ENCODE measurements at places on chromosomes 2 and 18.

GRCh38 chr18:10948421-10948820, 200.9 kb downstream of the PIEZO2 start:
- DNase-seq, result no peak

GRCh38 chr2:3253913-3254441, 123.6 kb downstream of the EIPR1 start:
- DNase-seq, result no peak

GRCh38 chr2:121999264-121999663, 243.8 kb downstream of the TSN start:
- DNase-seq, result no peak

DNA sequence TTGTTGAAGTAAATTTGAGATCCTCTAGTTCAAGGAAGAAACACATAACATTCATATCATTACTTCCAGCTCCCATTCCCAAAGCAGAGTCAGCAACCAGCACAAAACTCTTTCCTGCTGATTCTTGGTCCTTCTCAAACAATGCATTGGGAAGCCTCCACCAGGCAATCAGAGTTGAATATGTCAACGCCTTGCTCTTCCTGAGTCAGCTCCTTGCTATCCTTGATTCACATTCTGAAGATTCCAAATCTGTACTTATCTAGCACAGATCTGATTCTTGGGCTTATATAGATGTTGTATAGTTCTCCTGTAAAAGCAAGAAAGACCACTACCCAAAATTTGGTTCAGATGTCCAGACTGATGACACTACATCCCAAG, 29.6 kb downstream of the CFAP210 start:
- no peak for DNase-seq

DNA sequence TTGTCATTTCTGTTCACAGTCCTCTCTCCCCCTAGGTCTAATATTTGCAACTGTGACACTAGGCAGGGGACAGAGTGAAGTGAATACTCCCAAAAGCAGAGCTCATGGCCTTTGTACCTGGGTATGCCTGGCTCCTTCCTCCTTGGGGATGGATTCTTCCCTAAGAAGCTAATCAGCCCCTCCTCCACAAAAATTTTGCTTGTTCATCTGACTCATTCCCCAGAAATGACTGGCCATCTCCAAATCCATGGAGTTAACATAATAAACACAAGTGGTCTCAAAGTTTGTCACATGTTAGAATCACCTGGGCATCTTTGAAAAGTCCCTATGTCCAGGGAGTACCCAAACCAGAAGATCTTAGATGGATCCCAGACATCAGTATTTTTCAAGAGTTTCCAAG, 65.3 kb downstream of the SUCLG1 start:
- DNase-seq, result no peak

GRCh38 chr2:241877989-241878970, 8.8 kb downstream of the RTP5 start:
- DNase-seq, result no peak

DNA sequence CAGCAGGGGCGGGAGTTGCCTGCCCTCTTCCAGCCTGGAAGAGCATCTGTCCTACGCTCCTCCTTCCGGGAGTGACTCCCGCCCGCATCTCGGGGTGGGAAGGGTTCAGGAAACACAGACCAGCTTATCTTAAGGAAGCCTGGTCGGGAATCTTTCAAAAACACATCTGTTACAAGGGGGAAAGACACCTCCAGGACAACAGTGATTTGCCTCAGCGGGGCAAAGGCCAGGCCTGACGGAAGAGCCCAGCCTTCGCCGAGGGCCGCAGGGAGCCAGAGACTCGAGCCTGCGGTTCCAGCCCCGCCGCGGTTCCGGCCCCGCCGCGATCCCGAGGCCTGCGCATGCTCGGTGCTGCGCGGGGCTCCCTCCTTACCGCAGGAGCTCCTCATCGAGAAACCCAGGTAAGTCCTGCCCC, 38.1 kb upstream of the TGIF1 start:
- no peak for DNase-seq

DNA sequence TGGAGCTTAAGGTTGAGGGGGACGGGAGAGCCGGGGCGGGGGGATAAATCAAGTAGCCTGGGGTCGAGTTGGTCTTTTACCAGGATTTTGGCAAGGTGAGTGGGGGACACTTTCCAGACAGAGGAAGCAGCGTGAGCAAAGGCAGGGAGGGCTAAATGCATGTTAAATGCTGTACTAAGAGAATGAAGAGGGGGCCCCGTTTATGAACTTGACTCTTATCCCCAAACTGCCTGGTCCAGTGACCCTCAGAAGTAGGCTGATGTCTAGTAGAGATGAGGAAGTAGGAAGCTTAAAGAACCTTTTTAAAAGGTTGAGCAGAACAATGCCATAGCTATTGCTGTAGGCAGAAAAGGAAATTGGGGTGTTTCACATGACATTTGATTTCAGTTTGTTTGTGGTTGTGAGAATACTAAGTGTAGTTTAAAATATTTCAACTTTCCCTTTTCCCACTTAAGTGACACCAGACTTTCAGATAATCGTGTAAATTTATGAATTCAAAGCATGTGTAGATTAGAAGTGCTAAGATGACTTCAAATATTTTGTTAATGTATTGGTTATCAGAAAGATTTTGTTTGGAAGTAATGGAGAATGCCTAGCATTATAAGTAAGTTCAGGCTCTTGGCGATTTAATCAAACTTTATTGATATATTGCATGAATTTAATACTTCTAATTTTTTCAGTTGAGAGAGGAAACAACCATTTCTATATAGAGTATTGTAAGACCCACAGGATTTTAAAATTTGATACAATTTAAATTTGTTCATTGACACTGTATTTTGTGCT, 1.8 kb downstream of the REL start:
- DNase-seq, result no peak

DNA sequence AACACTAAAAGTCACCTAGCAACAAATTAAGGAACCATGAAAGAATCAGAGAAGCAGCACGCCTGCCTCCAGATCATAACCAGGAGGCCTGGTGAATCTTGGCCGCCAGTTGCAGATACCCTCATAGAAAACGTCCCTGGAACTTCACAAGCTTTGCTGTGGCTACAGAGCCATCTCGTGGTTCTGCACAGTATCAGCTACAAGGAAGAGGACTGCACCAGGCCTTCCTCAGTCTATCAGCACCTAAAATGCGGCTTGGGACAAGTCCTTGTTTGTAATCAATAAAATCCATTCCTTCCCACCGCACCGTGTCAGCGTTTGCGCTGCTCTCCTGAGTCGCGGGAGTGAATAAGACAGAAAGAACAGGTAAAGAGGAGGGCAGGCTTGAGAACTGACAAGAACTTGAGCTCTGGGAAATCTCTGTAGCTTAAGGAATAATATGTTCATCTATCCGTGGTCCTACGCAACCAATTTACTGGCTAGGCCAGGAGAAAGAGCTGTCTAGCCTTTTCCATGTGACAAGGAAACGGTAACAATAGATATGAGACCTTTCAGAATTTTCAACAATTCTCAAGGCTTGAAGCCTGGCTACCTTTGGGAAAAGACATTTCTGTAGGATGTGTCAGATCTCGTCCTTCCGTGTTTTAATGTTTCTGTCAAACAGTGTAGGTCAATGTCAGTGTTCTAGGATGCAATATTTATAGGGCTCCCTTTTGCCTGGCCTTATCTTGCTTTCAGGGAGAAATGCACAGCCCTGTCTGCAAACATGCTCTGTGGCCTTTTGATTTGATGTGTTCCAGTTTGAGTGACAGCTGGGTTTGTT, 128.5 kb upstream of the RAB12 start:
- DNase-seq, result peak; percentile 34

- DNase-seq, result no peak
Measured at GRCh38 chr18:76823587-76824011, 1.2 kb downstream of the ZNF236 start.

DNA sequence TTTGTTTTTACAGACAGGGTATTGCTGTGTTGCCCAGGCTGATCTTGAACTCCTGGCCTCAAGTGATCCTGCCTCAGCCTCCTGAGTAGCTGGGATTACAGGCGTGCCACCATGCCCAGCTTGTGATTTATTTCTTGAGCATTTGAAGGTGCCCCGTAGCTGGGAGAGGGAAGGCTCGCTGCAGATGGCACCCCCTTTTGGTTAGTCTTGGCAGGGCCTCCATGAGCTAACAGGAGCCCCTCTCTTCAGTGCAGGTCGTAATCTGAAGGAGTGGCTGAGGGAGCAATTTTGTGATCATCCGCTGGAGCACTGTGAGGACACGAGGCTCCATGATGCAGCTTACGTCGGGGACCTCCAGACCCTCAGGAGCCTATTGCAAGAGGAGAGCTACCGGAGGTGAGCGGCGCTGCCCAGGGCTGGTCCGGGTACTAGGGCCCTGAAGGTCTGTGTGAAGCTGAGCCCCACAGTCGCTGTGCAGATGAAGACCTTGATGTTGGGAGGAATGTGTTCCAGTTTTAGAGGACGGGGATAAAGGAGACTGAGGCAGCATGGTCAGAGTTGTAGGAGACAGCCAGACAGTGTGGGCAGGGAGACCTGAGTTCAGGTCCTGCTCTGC, 6.7 kb downstream of the ASB1 start:
- DNase-seq, result no peak

GRCh38 chr2:126634273-126634861, 21.6 kb upstream of the GYPC start:
- DNase-seq, result no peak

DNA sequence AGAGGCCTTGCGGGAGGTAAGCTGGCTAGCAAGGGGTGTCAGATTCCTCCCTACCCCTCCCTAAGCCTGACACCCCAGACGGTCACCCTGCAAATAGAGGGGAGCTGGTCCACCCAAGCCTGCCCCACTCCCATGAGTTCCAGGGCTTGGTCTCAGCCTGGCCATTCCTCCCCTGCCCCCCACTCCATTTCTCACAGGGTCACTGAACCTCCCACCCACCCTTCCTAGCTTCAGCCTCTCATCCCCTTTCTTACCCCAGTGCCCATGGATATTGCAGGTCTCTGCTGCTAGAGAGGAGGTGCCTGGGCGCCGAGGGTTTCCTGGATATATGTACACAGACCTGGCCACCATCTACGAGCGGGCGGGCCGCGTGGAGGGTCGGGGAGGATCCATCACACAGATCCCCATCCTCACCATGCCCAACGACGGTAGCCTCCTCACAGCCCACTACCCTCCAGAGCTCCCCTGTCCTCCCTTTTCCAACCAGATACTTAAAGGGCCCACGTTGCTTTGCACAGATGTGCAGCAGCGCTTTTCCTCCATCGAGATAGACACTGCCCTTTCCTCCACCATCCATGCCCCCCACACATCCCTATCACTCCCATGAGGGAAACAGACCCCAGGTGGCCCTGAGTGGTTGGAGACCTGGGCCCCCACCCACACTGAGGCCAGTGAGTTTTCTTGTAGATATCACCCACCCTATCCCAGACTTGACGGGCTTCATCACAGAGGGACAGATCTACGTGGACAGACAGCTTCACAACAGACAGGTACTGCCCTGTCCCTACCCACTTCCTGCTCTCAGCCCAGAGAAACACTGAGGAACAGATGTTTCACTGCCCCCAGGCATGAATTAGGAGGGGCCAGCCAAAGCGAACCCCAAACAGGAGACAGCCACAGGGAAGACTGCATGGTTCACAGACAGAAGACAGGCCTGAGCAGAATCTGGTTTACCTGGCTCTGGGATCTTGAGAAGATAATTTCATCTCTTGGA, 15.2 kb upstream of the ANKRD53 start:
- DNase-seq, result no peak

DNA sequence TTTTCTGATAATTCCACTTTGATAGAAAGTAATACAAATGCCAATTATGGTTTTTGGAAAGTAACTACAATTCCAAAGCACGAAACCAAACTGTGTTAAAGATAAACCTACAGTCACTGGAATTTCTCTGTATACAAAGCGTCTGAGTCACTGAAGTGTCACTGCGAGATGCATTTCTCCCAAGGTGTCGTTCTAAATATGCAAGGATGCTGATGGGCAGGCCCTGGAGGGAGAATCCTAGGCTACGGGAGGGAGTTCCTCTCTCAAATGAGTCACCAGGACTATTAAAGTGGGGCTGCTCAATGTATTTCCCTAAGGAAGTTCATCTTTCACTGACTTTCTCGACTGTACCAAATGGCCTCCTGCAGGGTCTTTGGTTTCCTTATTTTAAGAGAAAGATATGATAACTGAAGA, 163.8 kb upstream of the STK17B start:
- peak; percentile 62 for DNase-seq

DNA sequence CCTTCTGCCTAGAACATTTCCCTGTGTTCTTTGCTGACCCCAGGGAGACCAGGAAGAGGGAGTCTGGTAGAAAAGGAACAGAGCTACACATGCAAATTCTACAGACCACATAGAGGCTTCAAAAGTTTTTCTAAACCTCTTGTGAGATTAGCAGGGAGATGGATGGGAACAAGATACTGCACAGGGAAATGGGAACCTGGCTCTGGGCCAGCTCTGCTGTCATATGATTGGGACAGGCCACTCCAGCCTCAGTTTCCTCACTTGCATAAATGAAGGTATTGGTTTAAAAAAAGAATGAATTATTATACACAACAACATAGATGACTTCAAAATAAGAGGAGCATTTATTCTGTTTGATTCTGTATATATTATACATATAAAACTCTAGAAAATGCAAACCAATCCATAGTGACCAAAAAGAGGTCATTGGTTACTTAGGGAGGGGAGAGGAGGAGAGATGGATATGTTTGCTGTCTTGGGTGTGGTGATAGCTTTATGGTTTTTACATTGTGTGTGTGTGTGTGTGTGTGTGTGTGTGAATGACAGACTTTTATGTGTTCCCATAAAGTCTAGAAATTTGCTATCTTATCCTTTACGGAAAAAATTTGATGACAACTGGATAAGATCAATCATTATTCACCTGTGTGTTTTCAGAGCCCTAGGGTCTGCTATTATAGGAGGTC, 115.5 kb downstream of the MGAT5 start:
- no peak for DNase-seq

- no peak for DNase-seq
Measured at GRCh38 chr2:31429759-31430438, 15.4 kb upstream of the XDH start.

DNA sequence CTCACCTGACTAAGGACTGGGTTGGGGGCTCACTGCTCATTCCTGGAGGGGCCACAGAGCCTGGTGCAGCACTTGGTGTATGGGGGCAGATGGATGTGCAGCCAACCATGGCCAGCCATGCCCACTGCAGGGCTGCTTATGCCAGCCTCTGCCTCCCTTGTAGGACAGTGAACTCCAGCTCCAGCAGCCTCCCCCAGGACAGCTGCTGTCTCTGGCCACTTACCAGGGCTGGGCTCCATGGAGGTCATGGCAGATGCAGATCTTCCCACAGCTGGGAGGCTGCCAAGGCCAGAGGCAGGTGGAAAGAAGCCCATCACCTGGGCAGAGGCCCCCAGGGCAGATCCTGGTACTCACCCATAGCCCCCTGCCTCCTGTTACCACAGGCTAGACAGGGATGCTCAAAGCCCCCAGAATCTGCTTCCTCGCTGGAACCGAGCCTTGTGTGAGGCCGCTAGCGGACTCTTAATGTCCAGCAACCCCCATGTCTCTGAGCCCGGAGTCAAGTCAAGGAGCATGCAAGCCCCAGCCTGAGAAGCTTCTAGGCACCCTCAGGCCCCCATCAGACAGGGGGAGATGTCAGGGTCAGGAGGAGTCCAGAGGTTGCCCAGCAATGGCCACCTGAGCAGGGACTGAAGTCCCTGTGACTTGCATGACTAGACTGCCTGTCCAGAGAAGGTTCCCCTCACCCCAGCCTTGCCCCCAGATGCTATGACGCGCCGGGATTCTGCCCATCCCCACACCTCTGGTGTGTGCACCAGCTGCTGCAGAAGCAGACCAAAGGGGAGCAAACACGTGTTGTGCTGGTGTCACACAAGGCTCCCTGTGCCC, 123.6 kb downstream of the TWIST2 start:
- DNase-seq, result no peak

Measured in AG04450 (cell line).